Pulmonary artery endothelial cell (primary cell): ENCODE measurements at places on chromosomes 16 and 17. TPM values are rescaled to one million over a fixed set of nuclear protein-coding genes. Genes with fewer than 3 reads are reported as not detected.

The NAGS gene
- 2.2 and 6.8 TPM in 2 replicates for total RNA-seq

The HP gene
- not detected in 2 replicates for total RNA-seq

The HBA2 gene
- total RNA-seq, result not detected in 2 replicates

The PTGES3L gene
- total RNA-seq, result 0.26 TPM in 1 of 2 replicates, not detected in the other

The HOXB4 gene
- total RNA-seq, result 3.0 and 5.1 TPM in 2 replicates

DNA sequence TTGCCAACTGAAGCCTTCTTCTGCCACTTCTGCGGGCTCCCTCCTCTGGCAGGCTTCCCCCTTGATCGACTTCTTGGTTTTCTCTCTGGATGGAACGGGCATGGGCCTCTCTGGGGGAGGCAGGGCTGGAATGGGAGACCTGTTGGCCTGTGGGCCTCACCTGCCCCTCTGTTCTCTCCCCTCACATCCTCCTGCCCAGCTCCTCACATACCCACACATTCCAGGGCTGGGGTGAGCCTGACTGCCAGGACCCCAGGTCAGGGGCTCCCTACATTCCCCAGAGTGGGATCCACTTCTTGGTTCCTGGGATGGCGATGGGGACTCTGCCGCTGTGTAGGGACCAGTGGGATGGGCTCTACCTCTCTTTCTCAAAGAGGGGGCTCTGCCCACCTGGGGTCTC lies 6.5 kb upstream of the LASP1NB start:
- DNase-seq, result no peak

DNA sequence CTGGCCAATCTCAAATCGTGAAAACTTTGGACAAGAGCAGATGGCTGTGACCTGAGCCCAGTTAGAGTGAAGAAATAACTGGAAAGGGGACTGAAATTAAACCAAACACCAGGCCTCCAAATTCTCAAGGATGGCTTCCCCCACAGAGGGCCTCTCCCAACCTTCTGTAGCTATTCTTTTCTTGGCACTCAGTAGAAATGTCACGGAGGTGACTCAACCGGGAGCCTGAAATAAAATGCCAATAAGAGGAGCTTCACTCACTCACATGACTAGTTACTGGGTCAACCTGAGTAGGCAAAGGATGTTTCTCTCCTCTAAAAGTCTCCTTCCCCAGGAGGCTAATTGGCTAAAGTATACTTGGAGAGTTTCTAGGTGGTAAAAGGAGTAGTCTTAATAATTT lies 230.7 kb downstream of the MAF start:
- DNase-seq, result no peak

DNA sequence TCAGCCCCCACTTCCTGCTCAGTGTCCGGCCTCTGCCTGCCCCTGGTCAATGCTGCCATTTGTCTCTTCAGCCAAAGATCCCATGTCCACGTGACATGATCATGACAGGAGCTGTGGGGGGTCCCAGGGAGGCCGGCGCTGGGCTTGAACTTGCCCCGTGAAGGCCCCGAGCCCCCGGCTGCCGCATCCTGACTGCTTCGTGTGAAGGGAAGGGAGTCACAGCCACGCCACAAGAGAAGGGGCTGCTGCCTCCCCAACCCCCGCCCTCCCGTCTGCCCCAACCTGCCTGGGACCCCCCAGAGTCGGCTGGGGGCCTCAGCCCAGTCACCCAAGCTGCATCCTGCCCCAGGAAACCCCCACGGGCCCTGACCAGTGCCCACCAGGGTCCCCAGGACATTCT lies 14.3 kb upstream of the SSTR5 start:
- DNase-seq, result no peak

- no peak for DNase-seq
These were observed 1.7 kb downstream of the ATP6V0A1 start for GRCh38 chr17:42460371-42460770.

- DNase-seq, result no peak
These were observed 11.4 kb downstream of the MYH4 start for GRCh38 chr17:10457952-10458351.

DNA sequence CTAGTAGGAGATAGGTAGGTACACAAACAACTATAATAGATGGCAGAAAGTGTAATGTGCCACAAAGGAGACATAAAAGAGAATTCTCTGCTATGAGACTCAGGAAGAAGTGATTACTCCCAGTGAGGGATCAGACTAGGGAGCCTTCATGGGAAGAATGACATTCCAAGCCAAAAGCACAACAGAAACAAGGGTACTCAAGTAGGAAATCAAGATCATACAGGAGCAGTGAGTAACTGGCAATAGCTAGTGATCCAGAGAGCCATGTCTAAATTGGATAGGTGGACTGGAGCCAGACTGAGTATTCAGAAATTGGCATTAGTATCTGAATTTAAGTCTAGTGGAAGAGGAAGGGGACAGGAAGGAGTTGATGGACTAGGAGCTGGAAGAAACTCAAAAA lies 10.7 kb downstream of the RFFL start:
- no peak for DNase-seq

GRCh38 chr16:63092736-63093135 lies 1056.5 kb upstream of the CDH8 start:
- DNase-seq, result no peak

- DNase-seq, result peak; percentile 52
These were observed 28.7 kb upstream of the MILR1 start for GRCh38 chr17:64420143-64420670.

DNA sequence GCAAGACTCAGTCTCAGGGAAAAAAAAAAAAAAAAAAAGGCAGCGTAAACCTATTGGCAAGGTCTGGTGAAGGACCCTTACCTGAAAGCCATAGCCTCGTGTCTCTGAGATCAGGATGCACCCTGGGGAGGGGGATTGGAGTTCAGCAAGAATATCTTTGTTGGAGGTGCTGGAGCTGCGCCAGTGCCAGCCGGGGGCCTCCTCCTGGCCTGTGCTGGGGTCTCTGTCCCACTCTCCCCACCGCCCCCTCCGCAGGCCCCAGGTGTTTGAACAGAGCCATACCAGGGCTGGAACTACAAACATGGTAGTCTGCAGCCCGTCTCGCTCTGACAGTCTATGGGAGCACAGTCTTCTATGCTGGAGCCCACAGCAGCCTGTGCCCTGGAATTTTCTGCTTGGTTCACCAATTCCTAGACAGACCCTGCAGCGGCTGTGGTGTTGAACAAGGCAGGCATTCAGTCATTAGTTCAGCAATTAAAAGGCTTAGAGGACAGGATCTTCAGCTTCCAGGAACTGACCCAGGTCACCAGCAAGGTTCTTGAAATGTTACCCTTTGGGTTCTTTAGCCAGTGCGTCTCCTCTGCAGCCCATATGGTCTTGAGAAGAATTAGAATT lies 42.2 kb upstream of the KIFC3 start:
- DNase-seq, result no peak

GRCh38 chr17:31586946-31587345 lies 195.5 kb downstream of the RAB11FIP4 start:
- no peak for DNase-seq

GRCh38 chr16:30085820-30086219 lies 5.9 kb downstream of the TBX6 start:
- DNase-seq, result no peak

- DNase-seq, result no peak
These were observed 4.4 kb downstream of the SERPINF2 start for GRCh38 chr17:1746975-1747543.

- DNase-seq, result no peak
These were observed 40.5 kb downstream of the LYRM1 start for GRCh38 chr16:20940871-20941635.

DNA sequence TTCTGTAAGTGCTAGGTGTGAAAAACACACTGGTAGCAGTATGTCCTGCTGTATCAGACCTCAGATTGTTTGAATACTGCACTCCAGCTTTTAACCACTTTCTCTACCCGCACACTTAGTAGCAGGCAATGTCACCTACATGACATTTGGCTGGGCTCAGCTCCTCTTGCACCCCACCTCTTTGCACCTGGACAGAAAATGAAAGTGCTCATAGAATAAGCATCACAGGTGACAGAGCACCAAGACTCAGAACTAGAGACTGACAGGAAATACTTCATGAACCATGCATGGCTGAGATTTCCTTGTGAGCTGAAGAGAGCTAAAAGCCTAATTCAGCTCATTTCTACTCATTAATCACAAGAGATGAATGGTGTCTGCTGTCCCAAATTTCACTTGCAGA lies 1014.2 kb upstream of the CDH8 start:
- DNase-seq, result no peak

- DNase-seq, result no peak
These were observed 7.4 kb upstream of the CPNE2 start for GRCh38 chr16:57084996-57085395.

- no peak for DNase-seq
These were observed 121.8 kb downstream of the SPACA3 start for GRCh38 chr17:33113276-33113990.
